Esophagus squamous epithelium (tissue), 5 donors: ENCODE measurements at places on chromosomes 12 and 14. TPM values are rescaled to one million over a fixed set of nuclear protein-coding genes. Genes with fewer than 3 reads are reported as not detected.

- DNase-seq: no peak
Observed at GRCh38 chr14:43853541-43853940, 653.5 kb downstream of the FSCB start.

DNA sequence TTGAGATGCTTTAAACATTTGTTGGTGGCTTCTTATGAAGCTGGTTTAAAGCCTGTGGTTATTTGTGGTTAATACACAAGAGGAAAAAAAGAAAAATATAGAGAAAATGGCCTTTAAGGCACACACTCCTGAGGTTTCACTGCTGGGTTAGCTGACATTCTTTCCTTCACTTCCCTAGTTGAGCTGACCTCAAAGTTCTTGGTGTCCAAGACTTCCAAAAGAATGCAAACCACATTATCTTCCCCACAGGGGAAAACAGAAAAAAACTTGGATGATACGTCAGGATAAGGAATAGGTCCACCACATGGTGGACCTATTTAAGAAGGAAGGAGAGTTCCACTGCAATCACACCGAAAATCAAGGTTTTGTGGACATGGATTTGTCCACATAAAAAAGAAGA lies 94.3 kb downstream of the SLC25A21 start:
- no peak for DNase-seq

- DNase-seq: no peak
Observed at GRCh38 chr12:5039815-5040214, 3.9 kb upstream of the KCNA5 start.

DNA sequence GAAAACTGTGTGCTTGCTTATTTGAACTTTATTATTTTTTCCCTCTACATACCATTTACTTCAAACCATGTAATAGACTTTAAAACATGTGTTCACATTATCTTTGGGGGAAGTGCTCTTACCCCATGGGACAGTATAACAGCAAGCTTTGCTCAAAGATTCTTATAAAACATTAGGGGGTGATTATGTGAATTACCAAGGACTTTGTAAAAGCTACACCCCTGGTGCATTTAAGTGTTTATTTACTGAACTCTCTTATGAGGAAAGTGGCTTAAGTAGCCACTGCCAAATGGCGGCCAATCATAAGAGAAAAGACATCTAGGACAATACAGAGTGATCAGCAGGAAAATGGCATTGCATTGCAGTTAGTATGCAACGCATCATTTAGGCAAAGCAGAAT lies 70.3 kb downstream of the CAPZA3 start:
- DNase-seq: no peak

DNA sequence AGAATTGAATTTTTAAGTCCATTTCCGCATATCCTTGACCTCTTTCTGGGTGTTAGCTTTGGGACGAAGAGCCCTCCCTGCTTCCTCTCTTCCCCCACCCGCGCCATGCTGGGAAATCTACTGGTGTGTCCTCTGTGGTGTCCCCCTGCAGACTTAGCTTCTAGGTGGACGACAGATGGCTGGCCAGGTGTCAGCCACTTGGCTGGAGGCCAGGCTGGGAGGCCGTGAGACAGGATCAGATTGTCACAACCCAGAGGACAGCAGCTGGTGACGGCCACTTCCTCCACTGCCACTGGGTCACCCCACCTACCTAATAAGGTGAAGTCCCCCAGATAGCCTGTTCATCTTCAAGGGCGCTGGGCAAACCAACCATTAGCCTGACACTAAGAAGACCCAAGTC lies 13.3 kb upstream of the DTX1 start:
- no peak for DNase-seq

- no peak for DNase-seq
Observed at GRCh38 chr14:44653641-44654040, 146.6 kb upstream of the FSCB start.

DNA sequence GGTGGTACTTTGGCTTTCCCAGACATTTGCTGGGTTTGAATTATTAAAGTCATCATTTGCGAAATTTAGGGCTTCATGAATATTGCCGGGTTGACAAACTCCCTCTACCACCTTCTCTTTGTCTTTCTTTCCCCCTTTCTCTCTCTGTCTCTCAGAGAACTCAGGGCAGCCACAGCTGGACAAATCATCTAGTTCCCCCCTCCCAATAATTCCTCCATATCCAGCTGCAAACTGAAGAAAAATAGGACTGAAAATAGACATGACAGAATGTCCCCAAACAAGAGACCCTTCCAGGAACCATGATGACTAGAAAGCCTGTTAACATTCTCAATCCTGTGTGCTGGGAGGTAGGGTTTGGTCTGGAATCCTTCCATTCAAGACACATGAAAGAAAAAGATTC lies 67.1 kb upstream of the TBX5 start:
- DNase-seq: no peak

DNA sequence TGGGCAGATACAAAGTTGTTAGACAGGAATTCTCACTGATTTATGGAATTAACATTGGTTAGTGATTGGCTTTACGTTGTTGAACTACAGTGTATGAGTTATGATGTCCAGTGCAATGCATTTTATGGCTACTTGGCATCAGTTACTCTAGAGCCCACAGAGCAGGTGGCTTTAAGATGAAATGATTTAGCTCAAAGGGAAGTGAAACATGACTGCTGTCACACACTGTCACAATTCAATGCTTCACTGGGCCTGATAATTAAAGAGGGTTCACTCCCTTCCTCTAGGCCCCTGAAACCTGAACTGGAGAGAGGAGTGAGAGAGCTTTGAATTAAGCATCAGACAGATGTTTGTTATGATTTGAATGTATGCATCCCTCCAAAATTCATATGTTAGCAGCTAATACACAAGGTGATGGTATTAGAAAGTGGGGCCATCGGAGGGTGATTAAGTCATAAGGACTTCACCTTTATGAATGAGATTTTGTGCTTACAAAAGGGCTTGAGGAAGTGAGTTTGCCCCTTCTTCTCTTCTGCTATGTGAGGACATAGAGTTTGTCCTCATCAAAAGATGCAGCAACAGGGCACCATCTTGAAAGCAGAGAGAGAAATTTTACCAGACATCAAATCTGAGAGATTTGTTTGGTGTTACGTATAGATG lies 175.8 kb upstream of the GRIN2B start:
- DNase-seq: no peak

DNA sequence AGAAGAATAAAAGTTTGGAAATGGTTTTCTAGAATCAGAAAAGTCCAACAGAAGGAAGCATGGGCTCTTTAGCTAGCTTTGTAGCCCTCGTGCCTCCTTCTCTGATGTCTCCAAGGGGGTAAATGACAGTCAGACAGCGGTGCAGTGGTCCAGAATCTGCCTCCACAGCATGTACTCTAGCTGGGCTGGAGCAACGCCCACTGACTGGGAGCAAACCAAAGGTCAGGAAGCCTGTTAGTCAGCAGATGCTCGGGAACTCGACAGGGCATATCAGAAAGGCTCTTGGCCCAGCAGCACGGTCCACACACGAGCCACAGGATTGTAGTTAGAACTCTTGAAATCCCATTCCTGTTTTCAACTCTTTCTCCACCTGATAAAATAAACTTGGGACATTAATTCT lies 164.3 kb downstream of the GRIN2B start:
- no peak for DNase-seq

DNA sequence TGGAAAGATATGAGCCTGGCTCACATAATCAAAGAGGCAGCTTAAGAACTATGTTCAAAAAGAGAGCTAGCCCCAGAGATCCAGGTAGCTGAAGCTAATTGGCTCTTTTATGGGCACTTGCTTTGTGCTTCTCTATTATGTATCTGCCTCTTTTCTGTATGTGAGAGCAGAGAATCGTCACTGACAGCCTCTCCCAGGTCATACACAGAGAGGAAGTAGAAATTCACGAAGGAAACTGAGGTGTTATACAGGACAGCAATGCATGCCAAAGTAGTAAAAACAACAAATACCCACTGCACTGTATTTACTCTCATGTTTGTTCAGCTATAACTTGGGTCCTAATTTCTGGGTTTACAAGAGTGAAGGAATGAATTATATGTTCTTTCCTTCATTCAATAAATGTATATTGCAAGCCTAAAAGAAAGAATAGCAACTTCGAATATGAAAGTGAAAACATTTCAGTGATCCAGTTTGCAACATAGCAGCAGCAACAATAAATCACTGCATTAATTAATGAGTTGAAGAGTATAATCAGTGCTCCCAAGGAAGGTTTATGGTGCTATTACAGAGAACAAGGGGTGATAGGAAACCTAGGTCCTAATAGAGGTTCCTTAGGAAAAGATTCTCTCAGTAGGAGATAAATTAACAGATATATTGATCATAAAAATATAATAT lies 47.1 kb upstream of the ATXN7L3B start:
- DNase-seq: no peak

- DNase-seq: no peak
Observed at GRCh38 chr14:63725786-63726460, 1.9 kb downstream of the SGPP1 start.

- no peak for DNase-seq
Observed at GRCh38 chr14:77674931-77675330, 32.9 kb downstream of the ALKBH1 start.

The GALNT6 gene
- total RNA-seq: 6.4 TPM

DNA sequence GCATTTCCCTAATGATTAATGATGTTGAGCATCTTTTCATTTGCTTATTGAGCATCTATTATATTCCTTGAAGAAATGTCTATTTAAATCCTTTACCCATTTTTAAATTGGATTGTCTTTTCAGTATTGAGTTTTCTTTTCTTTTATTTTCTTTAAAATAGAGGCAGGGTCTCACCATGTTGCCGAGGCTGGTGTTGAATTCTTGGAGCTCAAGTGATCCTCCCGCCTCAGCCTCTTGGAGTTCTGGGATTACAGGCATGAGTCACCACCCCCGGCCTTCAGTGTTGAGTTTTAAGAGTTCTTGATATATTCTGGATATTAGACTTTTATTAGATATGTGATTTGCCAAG lies 73.3 kb upstream of the HECTD1 start:
- DNase-seq: no peak

DNA sequence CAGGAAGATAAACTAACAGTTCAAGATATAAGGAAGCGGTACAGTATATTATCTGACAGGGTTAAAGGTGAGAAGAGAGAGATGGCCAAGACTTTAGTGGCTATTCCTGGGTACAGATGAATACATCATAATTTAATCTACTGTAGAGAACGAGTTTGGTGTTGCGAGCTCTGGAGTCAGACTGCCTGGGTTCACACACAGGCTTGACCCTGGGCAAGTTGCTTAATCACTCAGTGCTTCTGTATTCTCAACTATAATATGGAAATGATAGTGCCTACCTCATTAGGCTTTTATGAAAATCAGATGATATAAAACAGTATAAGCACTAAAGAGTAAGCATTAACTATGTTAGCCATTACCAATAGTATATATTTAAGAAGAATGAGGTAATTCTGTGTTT lies 3.5 kb downstream of the PPM1H start:
- no peak for DNase-seq

GRCh38 chr12:76030341-76031080 lies 1.1 kb downstream of the PHLDA1 start:
- no peak for DNase-seq

GRCh38 chr12:90938451-90938850 lies 16.5 kb downstream of the CCER1 start:
- DNase-seq: no peak

GRCh38 chr12:115190010-115190770 lies 506.2 kb upstream of the TBX3 start:
- no peak for DNase-seq

DNA sequence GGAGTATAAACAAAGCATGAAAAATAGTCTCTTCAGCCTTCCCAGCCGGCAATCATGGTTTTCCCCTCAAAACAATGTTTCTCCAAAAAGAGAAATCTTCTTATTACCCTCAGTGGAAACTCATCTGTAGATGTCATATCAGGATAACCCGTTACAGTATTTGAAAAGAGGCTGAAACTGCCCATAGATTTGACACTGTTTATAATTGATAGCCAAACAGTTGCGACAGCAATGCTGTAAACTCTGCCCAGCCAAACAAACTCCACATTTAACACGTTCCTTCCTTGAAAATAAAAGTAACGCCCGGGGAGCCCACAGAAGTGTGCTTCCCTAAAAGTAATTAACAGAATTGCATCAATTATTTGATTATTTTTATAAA lies 201.3 kb upstream of the FOXN3 start:
- DNase-seq: no peak

DNA sequence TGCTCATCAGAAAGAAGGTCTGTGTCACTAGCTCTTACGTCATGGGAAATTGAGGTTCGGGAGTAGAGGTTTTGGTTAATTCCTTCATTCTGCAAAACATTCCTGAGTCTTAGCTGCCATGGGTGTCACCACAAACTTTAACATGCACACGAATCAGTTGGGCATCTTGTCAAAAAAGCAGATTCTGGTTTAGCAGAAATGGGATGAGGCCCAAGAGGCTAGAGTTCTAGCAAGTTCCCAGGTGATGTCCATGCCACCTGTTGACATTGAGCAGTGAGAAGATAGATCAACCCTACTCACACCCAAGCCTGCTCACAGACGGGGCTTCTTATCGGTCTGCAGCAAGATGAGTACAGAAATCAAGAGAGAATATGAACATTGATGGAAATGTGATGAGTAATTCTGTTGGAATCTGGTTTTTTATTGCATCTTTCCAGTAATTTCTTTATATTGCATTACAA lies 11.7 kb upstream of the RIN3 start:
- no peak for DNase-seq

GRCh38 chr12:89859508-89860220 lies 151.0 kb upstream of the ATP2B1 start:
- no peak for DNase-seq

GRCh38 chr14:54480830-54481562 lies 7.8 kb downstream of the GMFB start:
- DNase-seq: no peak

The TSHR gene
- total RNA-seq: not detected

DNA sequence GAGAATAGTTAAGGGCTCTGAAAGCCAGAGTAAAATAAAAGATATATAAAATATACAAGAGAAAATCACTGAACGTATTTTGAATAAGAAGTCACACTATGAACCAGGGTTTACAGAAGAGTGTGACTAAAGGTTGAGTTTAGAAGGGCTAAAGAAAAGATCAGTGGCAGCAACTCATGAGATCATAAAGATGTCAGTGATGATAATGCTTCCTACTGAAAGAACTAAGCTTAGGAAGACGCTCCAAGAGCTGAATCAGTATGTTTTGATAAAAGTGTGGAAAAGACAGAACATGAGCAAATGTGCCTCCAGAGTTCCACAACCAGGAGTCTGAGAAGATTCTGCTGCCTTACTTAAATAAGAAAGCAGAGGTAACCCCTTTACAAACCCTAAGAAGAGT lies 74.6 kb downstream of the KITLG start:
- no peak for DNase-seq

The LHX5 gene
- total RNA-seq: not detected

The SLC39A5 gene
- 1.1 TPM for total RNA-seq
